Activated T-cell treated with anti-CD3 and anti-CD28 coated beads, Interleukin-2, amount 50 U/mL, for 72 hours (primary cell): ENCODE measurements at places on chromosomes 1 and 21. TPM values are rescaled to one million over a fixed set of nuclear protein-coding genes. Genes with fewer than 3 reads are reported as not detected.
A peak's percentile ranks its signal among the peaks of the same experiment; 100 is the strongest.

DNA sequence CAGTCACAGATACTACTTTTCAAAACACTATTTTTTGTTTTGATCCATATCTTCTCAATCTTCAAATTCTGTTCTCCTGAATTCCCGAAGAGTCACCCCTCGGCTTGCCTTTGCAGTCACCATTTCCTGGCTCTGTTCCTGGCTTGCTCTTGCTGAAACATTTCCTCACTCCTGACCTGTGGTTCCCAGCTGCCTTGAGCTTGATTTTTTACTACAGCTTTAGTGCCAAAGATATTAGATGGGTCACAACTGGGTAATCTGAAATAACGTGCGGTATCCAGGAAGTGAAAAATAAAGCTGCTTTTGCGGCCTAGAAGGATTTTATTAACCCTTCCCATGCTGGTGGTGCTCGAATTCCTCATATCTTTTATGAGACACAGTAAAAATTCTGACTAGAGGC, 318.8 kb downstream of the PCP4 start:
- DNase-seq: no peak

IPO13 gene
- total RNA-seq: 21.0 TPM

DNA sequence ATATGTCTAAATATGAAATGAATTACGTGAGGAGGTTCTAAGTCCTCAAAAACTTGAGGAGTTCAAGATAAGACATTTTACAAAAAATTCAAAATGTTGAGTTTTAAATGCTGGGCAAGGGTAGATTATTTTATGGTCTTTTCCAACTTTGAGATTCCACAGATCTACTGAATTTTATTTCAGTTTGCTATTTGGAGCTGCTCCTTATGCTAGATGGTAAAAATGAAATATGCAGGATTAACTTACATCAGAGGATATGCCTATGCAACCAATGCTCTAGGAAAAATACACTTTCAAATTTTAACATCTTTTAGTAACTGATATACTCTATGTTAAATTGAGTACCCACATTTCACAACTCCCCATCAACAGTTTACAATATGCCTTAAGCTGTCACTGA, 83.1 kb downstream of the SCMH1 start:
- DNase-seq: no peak

LRRC53 gene
- total RNA-seq: not detected

- DNase-seq: no peak
Measured at GRCh38 chr1:71054281-71054731, 6.7 kb upstream of the PTGER3 start.

DNA sequence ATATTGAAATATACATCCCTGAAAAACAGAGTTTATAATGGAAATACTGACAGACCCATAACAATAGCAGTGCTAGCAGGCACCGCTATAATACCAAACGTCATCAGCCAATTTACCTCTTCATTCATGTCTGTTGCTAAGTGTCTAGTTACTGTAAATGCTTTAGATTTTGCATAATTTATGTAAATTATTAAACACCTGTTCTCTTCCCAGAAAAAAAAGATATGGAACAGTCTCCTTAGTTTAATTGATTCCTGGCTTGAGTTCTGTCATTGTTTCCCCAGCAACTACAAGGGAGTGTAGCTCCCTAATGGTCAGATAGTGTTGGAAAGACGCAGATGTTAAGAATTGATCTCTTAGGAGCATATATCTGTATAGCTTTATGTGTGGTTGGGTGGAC, 817.9 kb upstream of the ADGRL2 start:
- no peak for DNase-seq

KCNJ15 gene
- total RNA-seq: 0.07 TPM

C4BPB gene
- 7.4 TPM for total RNA-seq

GRCh38 chr1:18962855-18963737, 6.6 kb upstream of the IFFO2 start:
- DNase-seq: no peak

DNA sequence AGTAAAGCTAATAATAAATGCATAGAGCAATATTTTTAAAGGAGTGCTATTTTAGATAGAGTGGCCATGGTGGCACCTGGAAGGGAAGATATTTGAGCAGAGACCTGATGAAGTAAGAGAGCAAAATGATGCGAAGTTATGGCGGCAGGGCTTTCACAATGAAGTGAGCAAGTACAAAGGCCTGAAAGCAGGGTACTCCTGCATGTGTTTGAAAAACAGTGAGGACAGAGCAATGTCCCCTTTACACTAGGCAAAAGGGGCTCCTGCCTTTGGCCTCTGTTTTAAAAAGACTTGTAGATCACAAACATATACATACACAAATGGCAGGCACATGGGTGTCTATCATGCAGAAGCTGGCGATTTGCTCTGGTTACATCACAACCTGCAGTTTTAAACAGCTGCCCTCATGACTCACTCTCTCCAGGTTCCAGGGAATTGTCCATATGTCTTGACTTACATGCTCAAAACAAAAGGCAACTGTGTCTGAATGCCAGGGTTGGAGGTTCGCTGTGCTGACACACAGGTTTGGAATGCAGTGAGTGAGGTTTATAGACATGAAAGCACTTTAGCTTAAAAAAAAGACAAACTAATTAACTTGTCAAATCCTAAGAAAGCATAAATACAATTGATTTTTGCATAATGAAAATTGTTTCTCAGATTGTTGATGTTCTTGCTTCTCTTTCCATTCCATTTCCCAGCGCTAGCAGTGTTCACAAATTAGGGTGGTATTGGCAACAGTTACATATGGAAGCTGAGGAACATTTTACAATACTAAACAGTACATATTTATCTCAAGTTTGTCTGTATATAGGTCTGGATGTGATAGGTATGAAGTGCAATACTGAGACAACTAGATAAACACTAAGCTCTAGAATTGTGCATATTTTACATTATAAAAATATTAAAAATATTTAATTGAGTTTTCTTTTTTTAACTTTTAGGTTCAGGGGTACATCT, 313.9 kb downstream of the BARHL2 start:
- DNase-seq: no peak

GRCh38 chr21:42311816-42312625, 3.2 kb downstream of the TFF3 start:
- DNase-seq: no peak

DNA sequence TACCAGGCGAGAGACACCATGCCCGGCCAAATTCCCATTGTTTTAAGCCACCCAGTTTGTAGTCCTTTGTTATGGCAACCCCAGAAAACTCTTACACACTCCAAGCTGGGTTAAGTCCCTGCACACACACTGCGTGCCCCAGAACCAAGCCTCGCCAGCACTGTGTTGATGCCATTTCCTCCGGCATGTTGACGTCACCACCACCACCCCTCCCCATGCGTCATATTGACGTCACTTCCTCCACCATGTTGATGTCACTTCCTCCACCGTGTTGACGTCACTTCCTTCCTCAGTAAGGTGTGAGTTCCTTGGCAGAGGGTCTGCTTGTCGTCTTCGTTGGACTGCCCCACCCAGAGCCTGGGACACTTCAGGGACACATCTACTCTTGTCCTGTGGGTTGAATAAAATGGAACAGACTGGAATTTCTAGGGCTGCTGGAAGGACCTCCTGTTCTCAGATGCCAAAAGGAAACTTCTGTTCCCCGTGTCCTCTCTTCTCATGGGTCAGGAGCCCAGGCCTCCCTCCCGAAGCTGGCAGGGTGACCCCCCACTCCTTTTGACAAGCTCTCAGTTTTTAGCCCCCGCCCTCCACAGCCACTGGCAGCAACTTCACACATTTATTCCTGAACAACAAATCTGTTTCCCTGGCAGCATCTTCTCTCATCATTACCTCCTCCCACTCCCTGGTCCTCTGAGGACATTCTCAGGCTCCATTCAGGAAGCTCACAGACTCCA, 643.3 kb downstream of the NPHP4 start:
- DNase-seq: no peak

CRYAA gene
- not detected for total RNA-seq

SLC44A3 gene
- total RNA-seq: not detected

LCE2D gene
- not detected for total RNA-seq

GRCh38 chr1:55997536-55997935, 581.8 kb downstream of the PLPP3 start:
- DNase-seq: no peak

ETV3L gene
- total RNA-seq: not detected

- no peak for DNase-seq
Measured at GRCh38 chr1:30659702-30660101, 63.7 kb downstream of the MATN1 start.

GART gene
- 164 TPM for total RNA-seq

- no peak for DNase-seq
Measured at GRCh38 chr1:212962509-212962908, 12.2 kb downstream of the VASH2 start.

THBS3 gene
- 24.7 TPM for total RNA-seq

LIPI gene
- total RNA-seq: not detected

DNA sequence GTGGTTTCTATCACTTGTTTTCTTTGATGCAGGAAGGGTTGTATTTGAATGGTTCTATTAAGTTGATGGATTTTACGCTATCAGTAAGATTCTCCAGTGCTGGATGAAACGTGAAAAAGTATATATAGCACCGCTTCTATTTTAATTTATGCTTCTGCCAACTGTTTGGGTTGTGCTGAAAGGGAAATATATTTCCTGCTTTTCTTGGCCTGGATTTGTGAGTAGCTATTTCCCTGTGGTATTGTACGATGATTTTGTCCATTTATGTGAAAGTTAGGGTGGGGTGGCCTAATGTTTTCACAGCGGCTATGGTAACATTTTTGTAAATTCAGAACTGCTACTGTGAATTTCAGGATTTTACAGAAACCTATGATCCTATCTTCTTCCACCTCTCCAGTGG, 322 bp downstream of the C1orf162 start:
- no peak for DNase-seq

GRCh38 chr21:37917612-37918011, 1.4 kb upstream of the KCNJ6 start:
- no peak for DNase-seq

DNA sequence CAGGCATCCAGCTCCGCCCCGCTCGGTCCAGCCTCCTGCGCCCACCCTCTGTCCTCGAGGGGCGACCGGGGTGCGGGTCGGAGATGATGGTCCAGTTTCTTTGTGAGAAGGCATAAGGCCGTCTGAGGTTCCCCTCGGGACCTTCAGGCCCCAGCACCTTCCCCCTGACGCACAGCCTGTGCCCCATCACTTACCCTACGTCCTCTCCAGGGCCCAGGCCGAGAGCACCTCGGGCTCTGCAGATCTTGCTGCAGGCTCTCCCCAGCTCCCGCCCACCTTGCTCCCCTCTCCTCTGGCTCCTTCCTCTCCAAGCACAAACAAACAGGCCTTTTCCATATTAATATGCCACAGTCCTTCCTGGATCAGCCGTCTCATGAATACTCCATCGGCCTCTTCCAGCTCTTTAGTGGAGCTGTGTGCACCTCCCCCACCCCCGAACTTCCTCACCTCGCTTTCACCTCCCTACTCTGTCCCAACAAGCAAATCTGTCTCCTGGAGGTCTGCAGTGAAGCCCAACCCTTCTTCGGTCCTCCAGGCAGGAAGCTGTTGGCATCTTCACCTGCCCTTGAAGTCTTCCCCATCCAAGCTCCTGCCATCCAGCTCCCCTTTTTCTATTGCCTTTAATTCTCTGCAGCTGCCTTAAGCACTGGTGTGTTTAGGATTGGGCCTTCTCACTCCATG, 448 bp upstream of the COL9A2 start:
- no peak for DNase-seq

- no peak for DNase-seq
Measured at GRCh38 chr1:176670853-176671252, 207.9 kb downstream of the PAPPA2 start.

- DNase-seq: peak; percentile 2
Measured at GRCh38 chr21:26451081-26451740, 121.9 kb downstream of the CYYR1 start.

ZNF648 gene
- not detected for total RNA-seq

- DNase-seq: no peak
Measured at GRCh38 chr1:8357329-8358101, 39.6 kb downstream of the SLC45A1 start.

DNA sequence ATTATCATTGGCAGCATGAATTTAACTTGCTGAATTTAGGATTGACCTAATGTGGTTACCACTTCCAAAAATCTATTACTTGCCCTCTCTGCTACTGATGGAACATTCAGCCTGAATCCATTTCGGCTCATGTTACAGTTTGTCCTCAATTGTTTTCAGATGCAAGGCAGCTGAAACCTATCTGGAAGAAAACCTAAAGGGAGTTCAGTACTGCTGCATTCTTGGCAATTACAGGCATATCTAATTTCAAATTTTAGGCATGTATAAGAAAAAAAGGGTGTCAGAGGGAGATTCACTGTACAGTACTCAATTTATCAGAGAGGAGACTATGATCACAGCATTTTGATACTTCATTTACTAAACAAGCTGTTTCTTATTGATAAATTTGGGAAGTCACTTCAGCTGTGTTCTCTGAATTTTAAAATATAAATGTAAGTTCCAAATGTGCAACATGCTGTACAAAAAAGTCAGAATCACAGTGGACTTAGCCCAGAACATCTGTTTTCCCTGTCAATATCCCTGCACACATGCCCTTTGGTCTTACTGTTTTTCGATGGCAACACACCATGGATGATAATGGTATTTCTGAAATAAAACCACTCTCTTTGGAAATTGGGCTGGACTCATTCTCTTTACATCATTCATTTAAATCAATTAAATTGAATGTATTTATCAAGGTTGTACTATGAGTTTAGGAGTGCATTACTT, 651.6 kb upstream of the ADGRL4 start:
- no peak for DNase-seq

GRCh38 chr1:112720800-112721199, 5.7 kb upstream of the PPM1J start:
- DNase-seq: no peak
